Cortex of kidney (tissue), 1 donor: ENCODE measurements at places on chromosomes 2 and 18.

DNA sequence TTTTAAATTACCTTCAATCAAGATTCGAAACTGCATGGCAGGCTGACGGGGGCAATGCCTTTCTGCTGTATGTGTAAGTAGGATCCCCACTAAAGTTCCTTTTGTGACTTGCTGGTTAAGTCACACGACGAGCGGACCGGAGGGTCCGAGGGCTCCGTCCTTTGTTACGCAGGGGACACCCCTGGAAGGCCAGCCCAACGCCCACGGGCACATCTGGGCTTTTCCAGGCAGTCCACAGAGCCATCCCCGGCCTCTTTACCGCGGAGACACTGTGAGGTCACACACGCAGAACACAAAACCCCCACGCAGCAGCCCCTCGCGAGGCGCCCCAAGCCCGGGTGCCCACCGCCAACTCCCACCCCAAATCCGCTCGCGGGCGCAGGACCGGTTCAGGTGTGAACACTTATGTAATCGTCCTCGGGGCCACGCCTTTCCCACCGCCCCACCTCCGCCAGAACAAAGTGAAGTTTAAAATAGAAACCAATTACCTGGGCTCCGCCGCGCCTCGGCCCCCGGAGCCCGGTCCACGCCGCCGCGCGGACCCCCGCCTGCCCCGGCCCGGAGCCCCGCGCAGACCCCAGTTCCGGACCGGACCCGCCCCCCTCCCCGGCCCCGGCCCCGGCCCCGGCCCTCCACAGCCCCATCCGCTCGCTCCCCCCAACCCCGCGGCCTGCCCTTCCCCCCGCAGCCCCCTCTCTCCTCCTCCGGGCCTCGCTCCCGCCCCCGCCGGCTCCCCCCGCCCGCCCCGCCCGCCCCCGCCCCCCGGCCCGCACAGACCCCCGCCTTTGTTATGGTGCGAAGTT lies 4.2 kb downstream of the ZNF516 start:
- DNase-seq, result no peak

DNA sequence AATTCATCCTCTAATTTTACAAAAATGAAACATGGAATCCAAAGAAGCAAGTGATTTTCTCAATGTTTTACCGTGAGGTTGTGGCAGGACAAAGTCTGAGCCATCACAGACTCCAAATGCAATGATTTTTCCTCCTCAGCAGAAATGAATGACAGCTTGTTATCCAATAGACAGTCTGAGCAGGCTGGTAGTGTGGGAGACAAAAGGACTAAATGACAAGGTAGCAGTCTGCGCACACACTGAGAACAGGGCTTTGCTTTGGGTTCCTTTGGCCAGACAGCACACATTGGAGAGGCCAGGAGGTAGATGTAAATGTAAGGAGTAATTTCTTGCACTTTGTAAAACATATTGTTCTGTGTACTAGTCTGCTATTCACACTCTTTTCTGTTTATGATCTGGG lies 50.3 kb upstream of the RGPD4 start:
- no peak for DNase-seq

GRCh38 chr18:23238152-23238531 lies 102.9 kb downstream of the CABLES1 start:
- no peak for DNase-seq

DNA sequence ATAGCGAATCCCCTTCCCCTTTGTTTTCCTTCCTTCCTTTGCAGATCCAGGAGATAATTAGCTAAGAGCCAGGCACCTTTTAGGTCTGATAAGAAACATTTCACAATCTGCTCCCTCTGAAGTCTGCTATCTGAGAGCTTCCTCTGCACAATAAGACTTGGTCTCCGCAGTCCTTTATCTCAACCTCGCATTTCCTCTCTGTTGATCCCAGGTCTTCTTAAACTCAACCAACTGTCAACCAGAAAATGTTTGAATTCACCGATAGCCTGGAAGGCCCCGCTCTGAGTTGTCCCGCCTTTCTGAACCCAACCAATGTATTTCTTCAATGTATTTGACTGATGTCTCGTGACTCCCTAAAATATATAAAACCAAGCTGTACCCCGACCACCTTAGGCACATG lies 78.4 kb upstream of the CTDP1 start:
- DNase-seq, result no peak

DNA sequence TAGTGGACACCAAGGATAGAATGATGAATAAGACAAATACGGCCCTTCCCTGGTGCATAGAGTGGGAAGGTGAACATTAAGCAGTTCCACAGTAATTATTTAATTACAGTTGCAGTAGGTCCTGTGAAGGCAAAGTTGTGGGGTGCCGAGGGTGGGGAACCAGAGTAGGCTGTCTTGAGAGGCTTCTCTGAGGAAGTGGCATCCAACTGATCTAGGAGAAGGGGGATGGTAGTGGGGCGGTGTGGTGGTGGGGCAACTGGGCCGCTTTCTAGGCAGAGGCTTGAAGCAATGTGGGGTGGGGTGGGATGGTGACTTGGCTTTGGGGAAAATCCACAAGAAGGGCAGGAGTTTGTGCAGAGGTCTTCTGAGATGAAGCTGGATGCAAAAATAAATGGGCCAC lies 11.7 kb downstream of the ACSL3 start:
- no peak for DNase-seq

DNA sequence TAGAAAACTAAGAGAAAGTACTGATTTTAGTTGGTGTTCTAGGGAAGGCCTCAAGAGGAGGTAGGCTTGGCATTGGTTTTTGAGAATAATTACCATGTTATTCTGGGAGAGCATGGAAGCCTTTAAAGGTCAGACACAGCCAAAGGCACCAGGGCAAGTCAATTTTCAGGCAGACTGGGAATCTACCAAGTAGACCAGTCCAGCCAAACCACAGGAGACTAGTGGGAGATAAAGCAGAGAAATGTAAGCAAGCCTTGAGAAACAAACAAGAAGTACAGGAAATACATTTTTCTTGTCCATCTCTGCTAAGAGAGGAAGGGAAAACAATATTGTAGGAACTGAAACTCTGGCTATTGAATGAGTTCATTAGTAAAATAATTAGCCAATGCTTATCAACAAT lies 5.5 kb upstream of the CCDC68 start:
- no peak for DNase-seq

GRCh38 chr2:33497221-33497650 lies 20.8 kb downstream of the RASGRP3 start:
- no peak for DNase-seq

DNA sequence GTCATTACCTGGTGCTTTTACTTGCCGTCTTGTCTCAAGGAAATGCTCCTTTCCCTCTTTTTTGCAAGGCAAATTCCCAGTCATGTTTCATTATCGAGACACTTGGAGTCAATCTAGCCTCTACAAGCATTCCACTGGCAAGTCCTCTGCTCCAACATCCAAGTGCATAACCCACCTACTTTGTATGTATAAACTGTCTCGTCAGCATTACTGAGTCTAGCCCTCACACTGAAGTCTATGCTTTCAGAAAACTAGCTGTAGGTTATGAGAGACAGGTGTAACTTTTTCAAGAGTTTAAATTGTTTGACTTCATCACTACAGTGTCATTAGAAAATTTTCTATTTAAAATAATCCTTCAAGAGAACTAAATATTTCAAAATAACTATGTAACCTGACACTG lies 319.2 kb downstream of the NBAS start:
- DNase-seq, result no peak

- no peak for DNase-seq
Observed at GRCh38 chr18:50022985-50023384, 172.0 kb downstream of the MYO5B start.

DNA sequence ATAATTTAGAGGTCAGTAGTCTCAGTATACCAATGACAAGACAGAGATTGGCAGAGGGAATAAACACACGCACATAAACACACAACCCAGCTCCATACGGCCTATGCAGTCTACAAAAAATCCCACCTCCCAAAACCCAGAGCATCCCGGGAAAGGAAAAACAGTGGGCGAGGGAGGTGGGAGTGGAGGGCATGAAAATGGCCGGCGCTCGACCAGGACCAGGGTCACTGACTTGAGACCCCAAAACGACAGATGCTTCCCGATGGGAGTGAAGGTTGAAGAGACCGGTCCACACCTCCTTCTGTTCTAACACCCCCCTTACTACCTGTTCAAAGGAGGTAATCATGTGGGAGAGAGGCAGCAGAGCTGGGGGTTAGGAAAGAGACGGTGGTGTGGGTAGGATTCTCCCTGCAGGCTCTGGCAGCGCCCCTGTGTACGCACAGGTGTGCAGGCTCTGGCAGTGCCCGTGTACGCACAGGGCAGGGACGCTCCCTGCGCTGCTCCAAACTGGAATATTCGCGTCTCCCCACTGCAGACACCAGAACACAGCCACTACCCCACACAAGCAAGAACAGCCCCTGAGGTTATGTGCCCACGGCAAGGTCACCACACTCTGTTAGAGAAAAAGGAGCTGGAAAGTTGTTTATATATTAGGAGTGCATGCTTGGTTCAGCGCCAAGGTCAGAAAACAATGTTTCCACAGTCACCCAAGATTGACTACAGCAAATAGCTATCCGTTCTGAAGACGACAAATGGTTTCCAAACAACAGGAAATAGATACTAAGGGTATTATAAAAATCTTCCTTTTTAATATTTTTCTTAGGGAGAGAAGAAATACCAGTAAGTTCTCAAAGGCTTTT lies 67.9 kb downstream of the EIPR1 start:
- DNase-seq, result no peak

DNA sequence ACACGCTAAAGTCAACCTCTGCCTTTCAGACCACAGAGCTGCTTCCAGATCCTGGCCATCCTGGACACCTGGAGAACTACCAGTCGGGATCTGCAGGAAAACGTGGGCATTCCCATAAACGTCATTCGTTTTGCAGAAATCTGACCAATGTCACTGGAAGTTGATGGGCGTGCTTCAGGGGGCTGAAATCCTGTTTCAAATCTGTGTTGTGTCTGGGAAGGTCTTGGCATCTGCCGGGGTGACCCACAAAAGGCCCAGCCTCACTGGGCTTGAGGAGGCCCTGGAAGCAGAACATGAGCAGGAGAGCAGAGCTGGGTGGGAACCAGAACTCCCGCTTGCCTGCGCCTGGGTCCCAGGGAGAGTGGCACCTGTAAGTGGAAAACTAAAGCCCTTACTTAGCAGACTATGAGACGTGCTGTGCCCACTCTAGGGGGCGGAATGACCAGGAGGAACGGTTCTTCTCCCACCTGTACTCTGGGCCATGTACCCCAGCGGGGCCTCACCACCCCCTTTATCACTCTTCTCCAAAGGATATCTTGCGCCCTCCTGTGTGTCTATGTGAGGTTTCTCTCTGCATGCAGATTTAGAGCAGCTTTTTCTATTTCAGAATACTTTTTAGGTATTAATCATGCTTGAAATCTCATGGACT lies 200.9 kb downstream of the FAM210A start:
- DNase-seq, result no peak

DNA sequence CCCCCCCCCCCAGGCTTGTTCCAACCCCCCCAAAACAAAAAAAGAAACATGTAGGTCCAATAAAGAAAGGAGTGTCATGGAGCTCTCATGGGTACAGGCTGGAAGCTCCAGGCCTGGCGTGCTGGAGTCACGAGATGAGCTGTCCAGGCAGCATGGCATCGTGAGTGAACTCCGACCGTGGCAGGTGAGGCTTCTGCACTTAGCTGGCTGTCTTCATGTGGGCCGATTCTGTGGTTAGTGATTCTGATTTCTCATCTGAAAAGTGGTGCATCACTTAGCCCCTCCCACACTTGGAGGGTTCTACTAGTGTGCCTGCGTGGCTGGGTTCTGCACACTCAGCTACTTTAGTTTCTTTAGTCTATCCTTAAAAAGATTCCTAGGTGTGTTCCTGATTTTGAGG lies 126.4 kb upstream of the MGAT5 start:
- DNase-seq, result no peak

DNA sequence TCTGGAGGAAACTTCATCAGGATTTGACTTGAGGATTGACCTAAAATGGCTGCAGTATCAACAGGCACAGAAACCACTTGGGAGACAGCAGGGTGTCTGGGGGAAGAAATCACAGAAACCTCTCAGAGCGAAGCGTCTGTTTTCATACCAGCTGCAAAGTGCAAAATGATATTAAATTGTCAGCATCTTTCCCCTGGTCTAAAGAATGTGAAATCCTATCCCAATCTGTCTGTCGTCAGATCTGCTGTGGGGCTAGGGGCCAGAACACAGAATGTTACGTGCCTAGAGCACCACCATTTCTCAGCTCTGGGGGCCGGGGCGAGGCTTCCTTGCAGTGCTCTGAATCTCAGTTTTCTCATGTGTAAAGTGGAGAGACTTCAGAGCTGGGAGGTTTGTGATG lies 54.1 kb upstream of the MYCN start:
- DNase-seq, result no peak

GRCh38 chr2:230231251-230231650 lies 5.7 kb downstream of the SP140 start:
- DNase-seq, result no peak

DNA sequence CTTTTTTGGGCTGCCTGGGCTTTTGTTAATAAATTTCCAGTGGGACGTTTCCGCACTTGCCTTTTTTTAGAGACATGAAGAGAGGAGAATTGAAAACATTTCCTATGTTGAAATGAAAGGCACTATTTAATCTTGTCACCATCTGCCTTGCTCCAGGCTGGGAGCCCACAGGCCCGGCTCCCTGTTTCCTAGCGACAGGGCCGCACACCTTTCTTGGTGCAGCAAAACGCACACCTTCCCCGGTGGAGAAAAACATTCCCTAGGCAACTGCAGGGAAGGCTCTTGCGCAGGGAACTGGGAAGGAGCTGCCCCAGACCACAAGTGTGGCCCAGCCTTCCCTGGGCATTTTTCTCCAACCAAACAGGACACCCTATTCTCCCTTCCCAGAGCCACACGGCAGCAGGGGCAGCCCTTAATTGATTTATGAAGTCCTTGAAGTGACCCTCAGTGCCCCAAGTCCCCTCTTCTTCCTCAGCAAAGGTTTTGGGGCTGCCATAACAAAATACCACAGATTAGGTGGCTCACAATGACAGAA lies 132.9 kb upstream of the MSH6 start:
- no peak for DNase-seq

DNA sequence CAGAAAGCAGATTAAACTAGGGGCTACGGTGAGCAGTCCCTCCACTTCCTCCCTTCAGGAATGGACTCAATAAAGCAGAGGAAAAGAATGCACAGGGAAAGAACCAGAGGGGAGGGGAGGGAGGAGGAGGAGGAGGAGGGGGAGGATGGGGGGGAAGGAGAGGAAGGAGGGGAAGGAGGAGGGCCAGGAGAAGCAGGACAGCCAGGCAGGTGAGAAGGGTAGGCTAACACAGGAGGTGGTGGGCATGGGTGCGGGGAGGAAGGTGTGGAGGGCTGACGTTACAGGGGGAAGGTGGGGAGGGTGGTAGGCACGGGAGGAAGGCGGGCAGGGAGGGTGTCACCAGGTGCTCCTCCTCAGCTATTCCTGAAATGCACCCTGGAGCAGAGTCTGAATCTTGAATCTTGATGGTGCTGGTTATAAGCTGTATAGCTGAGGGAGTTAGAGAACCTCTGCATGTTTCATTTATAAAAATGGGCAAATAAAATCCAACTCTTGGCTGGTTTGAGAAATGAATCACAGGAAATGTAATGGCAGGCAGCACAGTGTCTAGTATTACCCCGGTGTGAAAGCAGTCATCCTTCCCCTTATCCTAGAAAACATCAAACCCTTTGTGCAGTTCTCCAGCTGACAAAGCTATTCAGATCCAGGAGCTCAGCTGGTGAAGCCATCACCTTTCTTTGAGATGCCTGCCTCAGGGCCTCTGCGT lies 3.4 kb downstream of the TMEM18 start:
- no peak for DNase-seq

GRCh38 chr2:148922776-148923475 lies 47.9 kb downstream of the KIF5C start:
- no peak for DNase-seq

- DNase-seq, result no peak
Observed at GRCh38 chr2:72134408-72134996, 13.2 kb downstream of the CYP26B1 start.
